ENCODE measurements at places on chromosomes 5 and 9.
A peak's percentile ranks its signal among the peaks of the same experiment; 100 is the strongest.

- DNase-seq, result no peak
Observed at GRCh38 chr5:117533792-117534191, 959.2 kb upstream of the SEMA6A start.

DNA sequence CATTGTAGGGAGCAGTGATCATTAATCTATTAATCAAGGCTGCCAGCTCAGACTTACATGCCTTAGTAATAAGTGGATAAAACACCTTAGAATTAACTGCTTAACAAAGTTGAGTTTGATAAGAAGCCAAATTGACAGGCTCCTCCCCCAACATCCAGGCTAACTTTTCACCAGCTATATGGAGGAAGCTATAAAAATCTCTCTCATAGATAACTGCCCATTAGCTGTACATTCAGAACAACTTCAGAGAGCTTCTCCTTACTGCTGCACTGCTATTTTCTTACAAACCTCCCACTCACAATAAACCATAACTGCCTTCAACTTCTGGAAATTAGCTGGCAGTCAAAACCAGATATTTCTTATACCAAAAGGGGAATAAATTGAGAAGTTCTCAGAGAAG lies 364.1 kb downstream of the PRELID2 start:
- no peak for DNase-seq

DNA sequence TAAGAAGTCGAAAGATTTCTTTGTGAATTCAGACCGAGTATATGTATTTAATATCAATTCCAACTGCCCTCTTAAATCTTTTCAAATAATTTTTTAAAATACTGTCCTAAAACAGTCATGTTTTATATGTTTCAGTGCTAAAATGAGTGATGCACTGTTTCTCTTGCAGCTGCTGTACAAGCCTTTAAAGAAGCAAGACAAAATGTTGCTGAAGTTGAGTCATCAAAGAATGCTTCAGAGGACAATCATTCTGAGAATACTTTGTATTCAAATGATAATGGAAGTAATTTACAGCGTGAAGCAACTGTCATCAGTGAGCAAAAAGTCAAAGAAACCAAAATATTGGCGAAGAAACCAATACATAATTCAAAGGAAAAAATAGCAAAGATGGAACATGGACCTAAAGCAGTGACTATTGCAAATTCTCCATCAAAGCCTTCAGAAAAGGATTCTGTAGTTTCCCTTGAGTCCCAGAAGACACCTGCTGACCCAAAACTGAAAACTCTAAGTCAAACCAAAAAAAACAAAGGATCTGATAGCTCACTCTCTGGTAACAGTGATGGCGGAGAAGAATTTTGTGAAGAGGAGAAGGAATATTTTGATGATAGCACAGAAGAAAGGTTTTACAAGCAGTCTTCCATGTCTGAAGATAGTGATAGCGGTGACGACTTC lies 58.0 kb downstream of the LOX start:
- DNase-seq, result no peak

DNA sequence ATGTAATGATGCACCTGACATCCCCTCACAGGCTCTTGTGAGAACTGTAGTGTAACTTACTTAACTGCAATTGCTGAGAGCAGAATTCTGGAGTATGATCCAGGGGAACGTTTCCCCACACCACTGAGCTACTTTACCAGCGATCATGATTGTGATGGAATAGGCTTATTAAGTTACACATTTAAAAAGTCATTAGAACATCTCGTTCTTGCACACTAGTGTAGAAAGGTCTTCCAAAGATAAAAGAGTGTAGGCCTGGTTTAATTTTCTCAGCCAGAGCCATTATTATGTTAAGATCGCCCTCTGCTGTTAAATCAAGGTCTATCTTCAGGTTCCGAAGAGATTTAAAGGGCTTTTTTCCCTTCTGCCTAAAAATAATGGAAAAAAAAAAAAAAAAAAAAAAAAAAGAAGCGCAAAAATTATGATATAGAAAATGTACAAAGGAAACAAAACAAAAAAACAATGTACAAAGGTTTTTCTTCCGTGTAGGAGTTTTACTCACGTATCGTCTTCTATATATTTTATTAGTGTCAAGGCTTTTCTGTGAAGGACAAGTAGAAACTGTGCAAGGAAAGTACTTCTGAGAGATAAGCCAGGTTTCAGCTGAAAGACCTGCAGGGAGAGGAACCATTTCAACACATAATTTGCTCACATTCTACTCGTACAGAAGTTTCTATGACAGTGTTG lies 18.6 kb upstream of the MOB3B start:
- DNase-seq, result no peak

DNA sequence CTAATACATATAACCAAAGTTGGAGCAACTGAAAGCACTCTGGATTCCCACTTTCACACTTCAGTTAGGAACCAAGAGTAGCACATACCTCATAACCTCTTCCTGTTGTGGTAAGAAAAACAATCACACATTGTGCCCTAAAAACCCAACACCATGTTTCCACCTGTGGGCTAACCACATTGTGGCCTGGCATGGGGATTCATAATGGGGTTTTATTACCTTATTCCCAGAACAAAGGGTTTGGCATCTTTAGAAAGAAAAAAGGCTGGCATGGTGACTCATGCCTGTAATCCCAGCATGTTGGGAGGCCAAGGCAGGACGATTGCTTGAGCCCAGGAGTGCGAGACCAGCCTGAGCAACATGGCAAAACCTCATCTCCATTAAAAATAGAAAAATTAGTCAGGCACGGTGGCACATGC lies 60.6 kb downstream of the HSD17B3 start:
- DNase-seq, result peak; percentile 58

DNA sequence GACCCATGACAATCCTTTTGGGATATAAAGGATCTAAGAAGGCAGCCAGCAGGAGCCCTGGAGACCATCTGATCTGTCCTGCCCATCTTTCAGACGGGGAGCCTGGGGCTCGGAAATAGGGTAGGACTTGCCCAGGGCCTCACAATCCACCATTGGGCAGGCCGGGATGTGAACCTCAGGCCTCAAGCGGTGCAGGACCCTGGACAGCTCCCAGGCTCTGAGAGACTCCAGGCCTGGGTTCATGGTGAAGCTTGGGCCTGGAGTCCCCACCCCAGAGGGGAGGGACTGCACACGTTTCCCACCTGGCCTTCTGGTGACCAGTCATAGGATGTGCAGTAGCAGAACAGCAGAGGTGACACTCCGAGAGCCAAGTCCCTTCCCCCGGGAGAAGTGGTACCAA lies 36.6 kb upstream of the RAPGEF1 start:
- DNase-seq, result no peak
